Stimulated activated CD4-positive, alpha-beta T cell treated with anti-CD3 and anti-CD28 coated beads, Interleukin-1b, Interleukin-23, amount 100 ng/mL, for 1 hour (primary cell): ENCODE measurements at places on chromosomes 5 and 9.

DNA sequence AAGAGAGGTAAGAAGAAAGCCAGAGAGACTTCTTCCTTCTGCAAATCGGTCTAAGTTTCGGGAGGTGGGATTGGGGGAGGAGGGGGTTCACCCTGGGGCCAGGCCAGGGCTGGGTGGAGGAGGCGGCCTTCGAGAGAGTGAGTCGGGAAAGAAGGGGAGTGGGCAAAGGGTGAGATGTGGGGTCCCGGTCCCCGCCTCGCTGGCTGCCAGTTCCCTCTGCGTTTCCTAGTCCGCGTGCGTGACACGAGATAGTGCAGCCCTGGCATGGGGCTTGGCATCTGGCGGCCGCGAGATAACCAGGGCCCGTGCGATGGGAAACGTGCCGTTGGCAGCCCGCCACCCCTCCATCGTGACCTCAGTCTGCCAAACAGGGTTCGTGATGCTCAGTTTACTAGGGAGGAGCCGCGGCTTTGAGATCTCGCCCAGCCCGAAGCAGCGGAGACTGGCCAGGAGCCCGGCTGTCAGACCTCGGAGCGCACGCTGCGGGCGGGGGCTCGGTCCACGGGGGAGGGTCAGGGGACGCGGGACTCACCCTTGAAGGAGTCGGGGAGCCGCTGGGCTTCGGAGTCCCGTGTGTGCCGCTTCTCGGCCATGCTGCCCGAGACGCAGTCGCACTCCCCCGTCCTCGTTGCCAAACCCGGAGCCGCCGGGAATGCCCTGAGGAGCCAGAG is at the start of gene STOM:
Gene STOM, minus strand, starts transcription at position 656 of the 671 bp plus-strand sequence. Its CDS starts 63 bp downstream, at position 593.
- DNase-seq, result peak; percentile 24

- DNase-seq, result no peak
Observed at GRCh38 chr9:10774051-10774450, 161.2 kb upstream of the PTPRD start.

- DNase-seq, result no peak
Observed at GRCh38 chr5:75192804-75193203, 43.9 kb downstream of the ANKRD31 start.

DNA sequence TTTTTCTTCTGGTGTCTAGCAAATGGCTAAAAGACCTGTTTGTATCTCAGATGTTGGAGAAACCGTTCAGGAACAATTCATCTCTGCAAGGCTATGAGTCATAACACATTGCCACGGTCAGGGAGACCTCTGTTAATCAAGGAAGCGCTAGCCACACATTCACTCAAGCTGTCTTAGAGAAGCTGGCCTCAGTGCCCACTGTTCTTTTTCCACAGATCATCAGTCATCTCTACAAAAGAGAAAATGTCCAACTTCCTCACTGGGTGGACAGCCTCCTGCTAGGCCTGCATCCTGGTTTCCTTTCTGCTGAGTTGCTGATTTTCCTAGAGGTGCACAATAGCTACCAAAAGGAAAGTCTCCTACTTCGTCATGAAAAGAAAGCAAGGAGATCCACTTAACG is 360.5 kb downstream of the BNC2 start:
- no peak for DNase-seq

DNA sequence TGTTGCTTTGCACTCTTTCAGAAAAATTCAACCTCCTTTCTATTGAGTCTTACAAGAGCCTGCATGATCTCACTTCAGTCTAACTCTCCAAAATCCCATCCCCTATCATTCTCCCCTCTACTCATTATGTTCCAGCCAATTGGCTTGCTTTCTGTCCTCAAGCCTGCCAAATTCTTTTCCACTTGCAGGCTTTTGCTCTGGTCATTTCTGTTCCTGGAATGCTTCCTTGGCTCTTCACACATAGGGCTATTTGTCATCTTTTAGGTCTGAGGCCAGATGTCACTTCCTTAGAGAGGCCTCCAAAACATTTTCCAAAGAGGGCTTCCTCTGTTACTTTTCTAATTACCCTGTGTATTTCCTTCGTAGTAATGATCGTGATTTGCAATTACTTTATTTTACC is 11.8 kb upstream of the CHD1 start:
- DNase-seq, result no peak

DNA sequence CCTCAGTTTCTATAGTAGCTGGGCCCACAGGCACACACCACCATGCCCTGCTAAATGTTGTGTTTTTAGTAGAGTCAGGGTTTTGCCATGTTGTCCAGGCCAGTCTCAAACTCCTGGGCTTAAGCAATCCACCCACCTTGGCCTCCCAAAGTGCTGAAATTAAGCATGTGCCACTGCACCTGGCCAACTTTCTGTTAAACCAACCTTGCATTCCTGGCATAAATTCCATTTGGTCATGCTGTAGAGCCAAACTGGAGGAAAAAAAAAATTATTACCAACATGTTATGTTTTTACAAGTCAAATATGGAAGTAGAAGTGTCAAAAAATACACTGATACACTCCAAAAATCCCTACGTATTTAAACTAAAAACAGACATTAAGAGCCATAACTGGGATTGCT is 54.1 kb downstream of the ERMP1 start:
- no peak for DNase-seq

- DNase-seq, result no peak
Observed at GRCh38 chr5:144048259-144048856, 122.1 kb downstream of the YIPF5 start.

DNA sequence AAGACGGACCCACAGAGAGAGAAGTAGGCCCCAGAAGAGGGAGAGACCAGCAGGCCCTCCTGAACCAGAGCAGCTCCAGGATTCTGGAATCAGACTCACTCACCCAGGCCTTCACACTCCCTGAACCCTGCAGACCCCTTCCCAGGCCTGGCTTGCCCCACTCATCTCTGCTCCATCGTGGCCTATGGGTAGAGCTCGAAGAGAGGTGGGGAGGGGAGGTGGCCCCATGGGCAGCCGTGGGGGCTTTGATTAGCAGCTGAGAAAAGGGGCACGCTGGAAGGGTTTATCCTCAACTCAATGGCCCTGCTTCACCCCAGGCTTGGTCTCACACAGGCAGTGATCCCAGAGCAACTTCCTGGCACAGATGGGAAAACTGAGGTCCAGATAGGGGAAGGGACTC is 613 bp downstream of the MYMK start:
- DNase-seq, result no peak
